ENCODE measurements at places on chromosomes 13 and 19. TPM values are rescaled to one million over a fixed set of nuclear protein-coding genes. Genes with fewer than 3 reads are reported as not detected.

- peak; percentile 35 for DNase-seq
These were observed 18.6 kb upstream of the LATS2 start for GRCh38 chr13:21079761-21080592.

DNA sequence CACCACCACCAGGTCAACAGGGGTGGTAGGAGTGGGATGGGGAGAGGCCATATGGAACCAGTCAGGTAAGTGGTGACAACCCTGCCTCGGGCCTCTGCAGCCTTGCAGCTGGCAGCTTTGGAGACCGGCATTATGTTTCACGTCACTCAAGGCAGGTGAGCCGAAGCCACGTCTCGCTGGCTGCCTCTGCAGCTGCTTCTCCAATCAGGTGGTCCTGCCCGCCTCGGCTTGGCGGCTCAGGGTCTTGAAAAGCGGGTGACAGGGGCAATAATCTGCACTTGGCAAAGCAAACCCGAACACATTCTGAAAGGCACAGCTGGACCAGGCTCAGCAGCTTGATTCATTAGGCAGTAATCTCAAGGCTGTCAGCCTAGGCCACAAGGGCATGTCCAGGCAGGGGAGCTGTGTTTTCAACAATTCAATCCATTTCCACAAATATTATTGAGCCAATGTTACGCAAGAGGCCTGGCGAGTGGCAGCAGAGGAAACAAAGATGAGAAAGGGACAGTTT, 77.4 kb upstream of the PCDH8 start:
- DNase-seq: peak; percentile 77

NUFIP1 gene
- polyA plus RNA-seq: 9.2 TPM

DNA sequence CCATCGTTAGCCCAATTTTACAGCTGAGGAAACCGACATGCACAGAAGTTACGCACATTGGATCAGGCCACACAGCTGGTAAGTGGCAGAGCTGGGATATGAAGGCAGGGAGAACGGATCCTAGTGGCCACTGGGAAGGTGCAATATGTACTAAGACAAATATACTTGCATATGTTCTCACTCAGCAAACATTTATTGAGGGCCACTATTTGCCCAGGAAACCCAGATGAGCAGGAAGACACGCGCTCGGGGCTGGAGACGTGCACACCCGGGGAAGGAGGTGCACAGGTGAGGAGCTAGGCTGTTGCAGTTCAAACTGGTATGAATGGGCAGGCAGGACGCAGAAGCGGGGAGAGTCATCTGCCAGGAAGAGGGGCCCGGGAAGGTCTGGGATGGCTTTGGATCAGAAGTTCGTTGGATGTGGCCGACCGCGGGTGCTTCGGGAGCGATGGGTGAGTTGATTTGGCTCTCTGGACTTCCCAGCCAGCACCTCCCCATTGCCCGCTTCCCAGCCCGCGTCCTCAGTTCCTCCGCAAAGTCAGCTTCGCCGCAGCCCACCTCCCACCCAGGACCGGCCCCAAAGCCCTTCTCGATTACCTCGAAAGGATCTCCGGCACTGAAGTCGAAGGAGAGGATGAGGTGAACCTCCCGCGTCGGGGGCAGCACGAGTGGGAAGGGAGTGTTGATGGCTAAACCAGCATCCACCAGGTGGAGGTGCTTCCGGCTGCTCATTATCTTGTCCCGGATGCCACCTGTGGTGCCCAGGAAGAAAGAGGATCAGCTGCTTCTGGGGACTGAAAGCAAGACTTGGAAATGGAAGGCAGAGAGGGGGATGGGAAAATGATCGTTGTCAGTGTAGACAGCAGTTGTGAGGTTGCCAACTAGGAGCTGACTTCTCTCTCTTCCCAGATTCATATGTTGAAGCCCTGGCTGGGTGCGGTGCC, 17.8 kb upstream of the CABP5 start:
- no peak for DNase-seq

DNA sequence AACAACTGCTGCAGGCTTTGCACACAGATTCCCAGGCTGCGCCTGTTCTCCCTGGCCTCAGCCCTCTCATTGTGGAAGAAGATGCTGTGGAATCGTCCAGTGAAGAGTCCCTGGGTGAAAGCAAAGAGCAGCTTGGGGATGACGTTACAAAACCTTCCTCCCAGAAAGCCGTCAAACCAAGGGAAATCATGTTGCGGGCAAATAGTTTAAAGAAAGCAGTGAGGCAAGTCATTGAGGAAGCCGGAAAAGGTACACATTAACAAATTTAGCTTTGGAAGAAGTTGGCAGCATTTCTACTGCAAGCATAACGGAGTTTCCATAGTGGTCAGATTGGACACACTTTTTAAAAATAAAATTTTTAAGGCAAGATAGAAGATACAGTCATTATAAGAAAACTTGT, 82.9 kb upstream of the AKAP11 start:
- no peak for DNase-seq

DNA sequence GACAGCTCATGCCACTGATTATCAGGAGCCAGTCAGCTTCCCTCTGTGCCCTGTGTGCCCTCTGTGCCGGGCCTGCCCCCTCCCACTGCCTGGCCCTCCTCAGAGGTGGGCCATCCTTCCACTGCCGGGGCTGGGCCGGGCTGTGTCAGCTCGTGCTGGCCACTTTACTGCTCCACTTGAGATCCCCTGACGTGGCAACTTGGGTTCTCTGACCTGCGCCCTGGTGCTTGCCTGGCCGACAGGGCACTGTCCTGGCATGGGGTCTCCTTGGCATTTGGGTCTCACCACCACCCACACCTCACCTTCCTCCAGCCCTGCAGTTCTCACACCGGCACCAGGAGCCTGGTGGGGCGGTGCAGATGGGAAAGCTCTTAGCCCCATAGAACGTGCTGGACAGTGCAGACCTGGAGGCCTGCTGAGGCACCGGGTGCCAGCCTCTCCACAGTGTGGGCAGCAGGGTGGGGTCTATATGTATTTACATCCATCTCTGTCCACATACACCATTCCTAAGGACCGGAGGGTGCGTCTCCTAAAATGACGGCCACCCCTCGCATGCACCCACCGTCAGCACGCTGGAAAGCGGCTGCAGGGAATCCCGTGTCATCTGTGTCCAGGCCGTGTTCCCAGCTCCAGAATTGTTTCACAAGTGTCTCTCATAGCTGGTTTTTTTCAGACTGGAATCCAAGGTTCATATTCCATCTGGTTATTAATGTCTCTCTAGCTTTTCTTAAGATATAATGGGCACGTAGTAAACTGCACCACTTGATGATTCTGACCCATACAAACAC, 11.8 kb downstream of the DAZAP1 start:
- DNase-seq: no peak

- DNase-seq: peak; percentile 36
These were observed 59.4 kb downstream of the LACC1 start for GRCh38 chr13:43939086-43939485.

GRCh38 chr19:16928916-16929315, 40.1 kb downstream of the F2RL3 start:
- no peak for DNase-seq

PSG2 gene
- polyA plus RNA-seq: 0.22 TPM

DNA sequence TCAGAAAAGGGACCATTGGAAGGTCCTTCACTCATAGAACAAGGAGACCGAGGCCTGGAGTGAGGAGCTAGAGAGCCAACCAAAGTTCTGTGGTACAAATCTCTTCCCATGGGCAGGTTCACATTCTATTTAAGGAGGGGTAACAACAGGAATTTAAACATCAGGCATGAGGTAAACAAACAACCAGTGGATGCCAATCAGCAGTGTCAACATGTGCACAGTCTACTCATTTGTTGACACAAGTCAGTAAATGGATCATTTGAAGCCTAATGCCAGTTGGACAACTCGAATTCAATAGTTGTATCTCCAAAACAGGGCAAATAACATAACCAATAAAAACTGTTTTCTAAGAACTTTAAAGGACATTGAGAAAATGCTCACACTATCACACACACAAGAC, 6.3 kb upstream of the DOCK9 start:
- no peak for DNase-seq

PNMA8B gene
- polyA plus RNA-seq: 4.1 TPM

GJB2 gene
- polyA plus RNA-seq: 0.58 TPM

KASH5 gene
- polyA plus RNA-seq: not detected

DNA sequence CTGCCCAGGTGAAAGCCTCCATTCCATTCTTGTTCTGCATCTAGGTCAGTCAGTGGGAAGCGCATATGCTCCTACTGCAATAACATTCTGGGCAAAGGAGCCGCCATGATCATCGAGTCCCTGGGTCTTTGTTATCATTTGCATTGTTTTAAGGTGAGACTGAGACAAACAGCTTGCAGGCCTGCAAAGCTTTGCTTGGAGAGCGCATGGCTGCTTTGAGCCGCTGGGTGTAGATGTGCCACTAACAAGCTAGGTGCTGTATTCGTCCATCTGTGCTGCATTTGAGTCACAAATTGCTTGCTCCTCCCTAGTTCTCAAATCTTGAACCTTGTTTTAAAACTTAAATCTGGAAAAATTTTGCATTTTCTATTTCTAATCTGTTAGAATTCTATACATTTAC, 219.1 kb downstream of the LMO7 start:
- no peak for DNase-seq

FGF21 gene
- polyA plus RNA-seq: not detected

DNA sequence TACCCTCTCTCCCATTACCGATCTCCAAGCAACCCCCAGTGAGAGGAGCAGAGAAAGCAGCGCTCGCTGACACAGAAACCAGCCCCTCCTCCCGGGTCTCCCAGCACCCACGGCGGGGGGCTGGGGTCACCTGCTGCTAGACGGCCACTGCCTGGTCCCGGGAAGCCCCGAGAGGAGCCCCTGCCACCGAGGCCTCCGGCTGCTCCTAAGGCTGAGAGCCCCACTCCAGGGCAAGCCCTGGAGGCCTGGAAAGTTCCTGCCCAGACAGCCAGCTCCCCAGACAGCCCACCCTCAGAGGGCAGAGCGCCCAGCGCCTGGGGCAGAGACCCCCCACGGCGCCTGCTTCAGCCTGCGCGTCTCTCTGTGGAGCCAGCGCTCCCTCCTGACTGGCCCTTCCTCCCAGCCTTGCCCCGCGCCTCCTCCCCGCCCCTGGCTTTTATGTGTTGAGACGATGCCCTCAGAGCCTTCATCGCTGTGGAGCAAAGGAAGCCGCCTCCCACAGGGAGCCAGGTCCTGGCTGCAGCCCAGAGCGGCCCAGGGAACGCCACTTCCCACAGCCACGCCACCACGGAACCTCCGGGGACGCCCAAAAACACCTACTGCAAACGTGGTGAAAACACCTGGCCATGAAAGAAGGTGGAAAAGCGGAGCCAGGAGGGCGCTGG, 51.1 kb downstream of the MLLT1 start:
- DNase-seq: no peak

- no peak for DNase-seq
These were observed 12.4 kb upstream of the FBL start for GRCh38 chr19:39858541-39858940.

MEDAG gene
- polyA plus RNA-seq: 4.7 TPM

DNA sequence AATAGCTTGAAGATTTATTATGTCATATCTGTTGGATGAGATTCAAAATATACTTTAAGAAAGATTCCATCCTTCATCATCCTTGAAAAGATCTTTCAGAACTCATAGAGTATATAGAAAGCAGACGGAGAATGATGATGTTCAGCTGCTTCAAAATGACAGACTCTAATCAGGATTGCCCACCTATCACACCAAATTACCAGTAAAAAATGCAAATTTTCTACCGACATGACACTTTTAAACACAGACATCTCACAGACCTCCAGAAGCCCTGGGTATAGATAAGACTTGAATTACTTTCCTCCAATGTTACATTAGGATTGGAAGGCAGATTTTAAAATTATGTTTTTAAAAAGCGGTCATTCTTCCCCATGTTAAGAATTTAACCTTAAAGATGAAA, 235.5 kb downstream of the GPC6 start:
- DNase-seq: no peak

ACP7 gene
- 0.28 TPM for polyA plus RNA-seq

DNA sequence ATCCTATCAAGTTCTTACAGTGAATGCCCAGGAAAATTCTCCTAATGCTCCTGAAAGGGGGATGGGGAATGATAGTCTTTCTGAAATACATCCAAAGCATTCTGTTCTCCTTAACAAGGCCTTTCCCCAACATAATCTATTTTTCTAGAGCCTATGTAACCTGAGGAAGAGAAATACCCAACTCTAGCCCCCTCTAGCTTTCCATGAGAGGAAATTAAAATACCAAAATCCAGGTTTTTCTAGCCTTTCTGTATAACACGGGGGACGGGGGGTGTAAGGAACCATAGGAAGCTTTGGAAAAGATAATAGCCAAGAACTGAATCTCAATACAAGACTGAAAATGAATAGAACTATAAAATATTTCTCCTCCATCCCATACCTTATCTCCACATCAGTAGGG, 815.9 kb downstream of the SLITRK6 start:
- no peak for DNase-seq

DNA sequence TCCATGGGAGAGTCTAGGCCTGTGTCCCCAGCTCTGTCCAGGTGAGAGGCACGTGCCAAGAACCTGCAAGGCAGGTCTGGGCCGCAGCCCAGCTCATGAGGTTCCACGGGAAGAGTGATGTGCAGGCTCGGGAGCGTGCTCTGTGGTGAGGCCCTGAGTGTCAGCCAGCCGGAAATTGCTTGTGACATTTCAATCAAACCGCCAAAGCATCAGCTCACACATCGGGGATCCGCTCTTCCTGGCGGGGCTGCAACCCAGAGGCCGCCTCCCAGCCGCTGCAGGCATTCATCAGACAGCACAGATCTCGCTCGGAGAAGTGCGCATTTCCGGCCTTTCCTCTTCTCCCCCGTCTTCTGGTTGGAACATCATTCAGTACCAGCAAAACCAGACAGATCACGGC, 109.3 kb downstream of the KDM4B start:
- DNase-seq: no peak

- DNase-seq: peak; percentile 92
These were observed 9.0 kb upstream of the MEIS3 start for GRCh38 chr19:47428177-47428894.

- DNase-seq: peak; percentile 37
These were observed 509 bp downstream of the KXD1 start for GRCh38 chr19:18558202-18558555.

PRR19 gene
- 0.57 TPM for polyA plus RNA-seq

HRC gene
- polyA plus RNA-seq: 119 TPM

ZNF579 gene
- 13.2 TPM for polyA plus RNA-seq

GSX1 gene
- polyA plus RNA-seq: not detected

GRCh38 chr19:7509625-7510024, 6.3 kb upstream of the ZNF358 start:
- no peak for DNase-seq

DNA sequence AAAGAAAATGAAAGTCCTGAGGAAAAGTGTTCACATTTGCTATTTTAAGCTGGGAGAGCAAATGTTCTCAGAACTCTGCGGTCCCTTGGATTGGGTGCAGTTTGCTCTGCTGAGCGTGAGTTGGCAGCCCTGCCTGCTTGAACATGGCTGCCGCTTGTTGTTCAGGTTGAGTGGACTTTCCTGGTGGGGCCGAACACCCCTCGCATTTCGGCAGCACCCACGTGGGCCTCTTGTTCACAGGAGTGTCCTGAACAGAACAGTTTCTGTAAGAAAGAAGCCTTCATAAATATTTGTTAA, 10.8 kb upstream of the RNF113B start:
- DNase-seq: no peak

- no peak for DNase-seq
These were observed 778 bp downstream of the ZNF230 start for GRCh38 chr19:44003461-44004009.

- DNase-seq: peak; percentile 81
These were observed 222.5 kb downstream of the OXGR1 start for GRCh38 chr13:96771486-96772367.

- no peak for DNase-seq
These were observed 116.0 kb downstream of the SIPA1L3 start for GRCh38 chr19:38022791-38023670.

- DNase-seq: peak; percentile 96
These were observed at the start of gene LSM14A for GRCh38 chr19:34171877-34172660. Gene LSM14A (plus strand): TSS chr19:34172504. CDS start chr19:34172643, 139 bp downstream.

CARD8 gene
- polyA plus RNA-seq: 36.3 TPM

SIGLEC12 gene
- not detected for polyA plus RNA-seq
